ENCODE measurements at places on chromosomes 5 and 9.
A peak's percentile ranks its signal among the peaks of the same experiment; 100 is the strongest.

DNA sequence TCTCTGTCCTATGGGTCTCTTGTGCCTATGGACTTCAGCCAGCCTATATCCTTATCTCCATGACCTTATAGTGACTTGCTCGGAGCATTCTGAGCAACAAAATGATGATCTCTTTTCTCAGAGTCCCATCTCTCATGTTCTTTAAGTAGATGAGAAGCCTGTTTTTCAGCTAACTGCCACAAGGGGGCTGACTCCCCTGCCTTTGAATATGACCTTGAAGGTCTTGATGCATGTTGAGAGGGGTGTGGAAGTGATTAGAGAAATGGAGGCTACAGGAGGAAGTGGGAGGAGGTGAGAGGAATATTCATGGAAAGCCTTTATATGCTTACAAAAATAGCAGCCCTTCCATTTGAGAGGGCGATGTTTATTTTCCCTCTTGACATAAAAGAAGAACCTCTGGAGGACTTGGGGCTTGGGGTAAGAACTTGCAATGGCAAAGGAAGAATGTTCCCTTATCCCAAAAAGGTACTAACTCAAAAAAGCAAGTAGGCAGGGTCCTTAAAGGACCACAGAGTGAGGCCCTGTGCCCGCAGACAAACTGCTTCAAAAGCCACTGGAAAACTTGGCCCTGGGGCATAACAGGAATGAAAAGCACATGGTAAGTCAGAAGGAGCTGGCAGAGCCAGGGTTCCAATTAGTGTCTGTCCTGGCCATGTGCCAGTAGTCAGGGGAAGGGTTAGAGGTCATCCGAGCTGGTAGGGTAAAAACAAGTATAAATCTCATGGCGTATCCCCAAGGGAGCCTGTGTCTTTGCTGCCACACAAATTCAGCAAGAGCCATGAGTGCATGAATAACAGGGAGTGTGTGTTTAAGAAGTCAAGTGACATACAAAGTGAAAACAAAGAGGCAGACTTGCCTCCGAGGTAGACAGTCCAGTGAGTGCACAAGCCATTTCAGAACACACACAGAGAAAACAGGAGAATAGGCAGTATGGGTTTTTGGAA is 39.1 kb downstream of the FGD3 start:
- no peaks in the 10 kb centered on the region for H3K36me3 ChIP-seq
- no peaks in the 10 kb centered on the region for H3K27me3 ChIP-seq
- H3K27ac ChIP-seq, result no peak overlapping the region
- ATAC-seq, result no peak

GRCh38 chr5:43422143-43422542 is 10.0 kb upstream of the CCL28 start:
- ATAC-seq, result peak; percentile 43
- H3K4me1 ChIP-seq, result no peaks in the 10 kb centered on the region
- H3K27ac ChIP-seq, result peak overlapping the region; percentile 38
- H3K4me3 ChIP-seq, result no peak overlapping the region

DNA sequence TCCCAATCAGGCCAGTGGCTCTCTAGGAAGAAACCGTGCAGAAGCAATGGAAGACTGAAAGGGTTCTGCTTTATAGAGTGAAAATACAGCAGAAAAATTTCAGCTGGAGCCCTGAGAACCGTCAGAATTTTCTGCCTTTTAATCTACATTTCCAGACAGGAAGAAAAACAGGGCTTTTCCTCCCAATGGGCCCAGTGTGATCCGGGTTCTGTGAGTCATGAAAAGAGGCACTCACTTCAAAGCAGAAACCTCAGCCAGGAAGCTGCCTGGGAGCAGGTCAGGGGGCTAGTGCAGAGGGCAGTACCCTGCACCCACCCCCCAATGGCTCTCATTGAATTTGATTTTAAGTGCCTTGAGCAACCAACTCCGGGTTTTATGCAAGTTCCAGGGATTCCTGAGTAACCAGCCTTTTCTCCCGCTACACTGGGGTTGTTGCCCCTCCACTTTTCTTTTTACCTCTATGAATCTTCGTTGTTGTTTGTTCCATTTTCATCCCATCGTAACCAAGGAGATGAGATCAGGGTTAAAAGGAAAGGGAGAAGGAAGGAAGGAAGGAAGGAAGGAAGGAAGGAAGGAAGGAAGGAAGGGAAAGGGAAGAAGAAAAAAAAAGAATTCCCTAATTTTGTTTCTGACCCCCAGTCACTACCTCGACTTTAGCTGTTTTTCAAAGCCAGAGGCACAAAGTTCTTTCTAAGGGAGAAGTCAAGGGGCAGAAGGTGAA is 1.3 kb downstream of the BARHL1 start:
- no peaks in the 10 kb centered on the region for H3K36me3 ChIP-seq
- peaks cover 5% of the 10 kb centered on the region for H3K4me1 ChIP-seq
- H3K4me3 ChIP-seq, result no peak overlapping the region
- ATAC-seq, result no peak
- peaks cover 100% of the 10 kb centered on the region for H3K27me3 ChIP-seq
- no peak overlapping the region for H3K27ac ChIP-seq

- H3K27ac ChIP-seq, result no peak overlapping the region
- no peaks in the 10 kb centered on the region for H3K36me3 ChIP-seq
- H3K4me3 ChIP-seq, result no peak overlapping the region
Measured at GRCh38 chr5:35149041-35149440, 81.2 kb downstream of the PRLR start.

GRCh38 chr5:119439140-119439631 is 13.1 kb upstream of the HSD17B4 start:
- no peak overlapping the region for H3K4me3 ChIP-seq
- H3K36me3 ChIP-seq, result no peaks in the 10 kb centered on the region
- H3K4me1 ChIP-seq, result no peaks in the 10 kb centered on the region
- no peak for ATAC-seq
- peaks cover 14% of the 10 kb centered on the region for H3K27me3 ChIP-seq
- no peak overlapping the region for H3K27ac ChIP-seq

DNA sequence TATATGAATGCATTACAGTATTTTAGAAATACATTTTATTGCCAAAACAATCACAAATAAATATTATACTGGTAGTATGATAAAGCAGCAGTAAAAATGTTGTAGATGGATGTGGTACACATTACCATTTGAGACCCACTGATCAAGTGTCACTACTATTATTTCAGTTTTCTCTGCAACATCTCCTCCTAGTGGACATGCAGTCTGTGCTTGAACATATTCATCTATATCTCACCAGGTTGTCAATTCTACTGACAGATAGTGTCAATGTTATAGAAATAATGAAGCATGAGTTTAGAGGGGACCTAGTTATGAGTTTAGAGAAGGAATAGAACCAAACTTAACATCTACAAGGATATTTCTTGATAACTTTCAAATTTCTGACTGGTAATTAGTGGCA is 39.2 kb upstream of the ELOVL7 start:
- ATAC-seq, result no peak
- no peaks in the 10 kb centered on the region for H3K27me3 ChIP-seq
- H3K4me3 ChIP-seq, result no peak overlapping the region
- no peaks in the 10 kb centered on the region for H3K4me1 ChIP-seq

- no peaks in the 10 kb centered on the region for H3K4me1 ChIP-seq
- H3K27ac ChIP-seq, result no peak overlapping the region
- no peaks in the 10 kb centered on the region for H3K36me3 ChIP-seq
- H3K27me3 ChIP-seq, result no peaks in the 10 kb centered on the region
Measured at GRCh38 chr5:92505145-92505544, 1075.9 kb downstream of the NR2F1-AS1 start.

GRCh38 chr5:114387433-114387832 is 25.6 kb downstream of the KCNN2 start:
- H3K4me1 ChIP-seq, result no peaks in the 10 kb centered on the region
- no peak for ATAC-seq
- H3K27ac ChIP-seq, result no peak overlapping the region
- H3K4me3 ChIP-seq, result no peak overlapping the region
- H3K36me3 ChIP-seq, result no peaks in the 10 kb centered on the region

GRCh38 chr9:109245310-109245897 is 75.5 kb downstream of the EPB41L4B start:
- no peak overlapping the region for H3K4me3 ChIP-seq
- no peak for ATAC-seq
- H3K27me3 ChIP-seq, result peaks cover 9% of the 10 kb centered on the region
- no peaks in the 10 kb centered on the region for H3K4me1 ChIP-seq

DNA sequence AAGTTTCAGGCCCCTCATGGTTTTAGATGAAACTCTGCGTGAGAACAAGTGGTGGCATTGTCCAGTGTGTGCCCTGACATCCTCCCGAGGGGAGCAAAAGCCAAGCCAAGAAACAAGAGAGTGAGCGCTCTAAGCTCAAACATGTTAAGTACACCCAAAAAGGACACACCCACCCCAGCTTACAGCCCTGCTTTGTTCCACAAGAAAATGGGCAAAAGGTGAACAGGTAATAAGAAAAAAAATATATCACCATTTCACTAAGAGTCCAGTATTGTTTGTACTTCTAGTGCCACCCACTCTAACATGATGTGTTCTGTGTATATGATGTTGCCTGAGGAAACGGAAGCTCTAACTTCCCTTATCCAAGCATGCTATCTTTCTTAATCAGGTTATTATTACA is 278.2 kb downstream of the SLIT3 start:
- no peak for ATAC-seq
- H3K27ac ChIP-seq, result no peak overlapping the region
- H3K27me3 ChIP-seq, result no peaks in the 10 kb centered on the region
- no peaks in the 10 kb centered on the region for H3K36me3 ChIP-seq

- H3K36me3 ChIP-seq, result no peaks in the 10 kb centered on the region
- H3K4me3 ChIP-seq, result no peak overlapping the region
- no peaks in the 10 kb centered on the region for H3K4me1 ChIP-seq
- ATAC-seq, result no peak
Measured at GRCh38 chr9:85224301-85224700, 517.5 kb downstream of the AGTPBP1 start.

DNA sequence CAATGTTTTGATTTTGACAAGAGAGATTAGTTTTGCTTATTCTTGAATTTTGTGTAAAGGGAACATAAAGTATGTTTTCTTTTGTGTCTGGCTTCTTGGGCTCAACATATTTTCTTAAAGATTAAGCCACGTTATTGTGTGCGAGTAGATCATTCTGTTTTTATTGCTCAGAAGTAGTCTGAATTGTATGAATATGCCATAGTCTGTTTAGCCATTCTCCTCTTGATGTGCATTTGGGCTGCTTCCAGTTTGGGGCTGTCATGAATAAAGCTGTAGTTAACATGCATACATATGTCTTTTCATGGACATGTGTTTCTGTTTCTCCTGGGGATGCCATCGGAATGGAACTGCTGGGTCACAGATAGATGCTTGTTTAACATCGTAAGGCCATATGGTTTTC is 198.9 kb downstream of the FANCC start:
- no peak overlapping the region for H3K27ac ChIP-seq
- no peak overlapping the region for H3K4me3 ChIP-seq
- H3K27me3 ChIP-seq, result no peaks in the 10 kb centered on the region
- peaks cover 5% of the 10 kb centered on the region for H3K4me1 ChIP-seq
- no peaks in the 10 kb centered on the region for H3K36me3 ChIP-seq

All from gastroesophageal sphincter (tissue), 4 donors.